ENCODE measurements at places on chromosomes 5 and 9. TPM values are rescaled to one million over a fixed set of nuclear protein-coding genes. Genes with fewer than 3 reads are reported as not detected.

NPDC1 gene
- 78.9 TPM for total RNA-seq

PPP2R2B gene
- total RNA-seq = not detected

GADD45G gene
- total RNA-seq = 0.31 TPM

CNTNAP3B gene
- 15.0 TPM for total RNA-seq

EQTN gene
- not detected for total RNA-seq

HIGD2A gene
- total RNA-seq = 274 TPM

ARSI gene
- 30.6 TPM for total RNA-seq

RAB3C gene
- total RNA-seq = not detected

SLC1A3 gene
- 0.05 TPM for total RNA-seq

SLC36A2 gene
- not detected for total RNA-seq

ANKRD33B gene
- total RNA-seq = 10.5 TPM

BSPRY gene
- total RNA-seq = 0.07 TPM

LRRC14B gene
- total RNA-seq = not detected

Data from A549 treated with AZD2906 at 1 μM for 4 hours (cell line).